NCI-H345 (cell line): ENCODE measurements at places on chromosomes 11 and 22.
A peak's percentile ranks its signal among the peaks of the same experiment; 100 is the strongest.

- DNase-seq, result no peak
Observed at GRCh38 chr11:86269645-86270044, 25.1 kb downstream of the EED start.

DNA sequence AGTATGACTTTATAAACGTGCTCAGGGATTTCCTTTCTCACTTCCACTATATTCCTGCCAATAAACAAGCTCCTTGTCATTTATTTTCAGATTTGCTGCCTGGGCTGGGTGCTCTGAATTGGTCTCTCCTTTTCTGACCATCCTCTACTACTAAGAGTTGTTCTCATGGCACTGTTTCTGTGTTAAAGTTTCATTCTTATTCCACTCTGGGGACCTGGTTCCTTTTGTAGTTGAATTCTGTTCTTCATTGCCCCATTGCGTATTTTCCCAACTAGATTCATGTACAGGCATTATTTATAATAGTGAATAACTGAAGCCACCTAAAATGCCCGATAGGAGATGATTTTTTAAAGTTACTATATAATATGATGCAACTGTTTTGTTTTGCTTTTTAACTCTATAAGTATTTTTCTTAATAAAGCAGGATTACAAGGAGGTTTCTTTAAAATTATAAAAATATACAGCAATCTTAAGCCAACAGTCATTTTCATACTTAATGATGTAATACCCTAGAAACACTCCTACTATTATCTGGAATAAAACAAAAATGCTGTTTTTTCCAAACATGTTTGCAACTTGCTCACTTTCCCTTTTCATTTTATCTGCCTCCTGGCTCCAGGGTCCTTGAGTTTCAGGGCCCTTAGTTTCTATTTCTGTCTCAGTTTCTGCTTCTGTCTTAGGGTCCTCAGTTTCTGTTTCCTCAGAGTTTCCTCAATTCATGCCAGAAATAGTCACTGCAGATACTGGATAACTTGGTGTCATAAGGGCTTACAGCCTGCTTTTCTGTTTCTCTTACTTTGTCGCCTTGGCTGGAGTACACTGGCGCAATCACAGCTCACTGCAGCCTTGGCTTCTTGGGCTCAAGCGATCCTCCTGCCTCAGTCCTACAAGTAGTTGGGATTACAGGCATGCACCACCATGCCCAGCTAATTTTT is 9.8 kb upstream of the FUT4 start:
- no peak for DNase-seq

- peak; percentile 69 for DNase-seq
Observed at GRCh38 chr11:86672007-86672621, at the start of gene ME3. Gene ME3 (minus strand): TSS chr11:86672616.

DNA sequence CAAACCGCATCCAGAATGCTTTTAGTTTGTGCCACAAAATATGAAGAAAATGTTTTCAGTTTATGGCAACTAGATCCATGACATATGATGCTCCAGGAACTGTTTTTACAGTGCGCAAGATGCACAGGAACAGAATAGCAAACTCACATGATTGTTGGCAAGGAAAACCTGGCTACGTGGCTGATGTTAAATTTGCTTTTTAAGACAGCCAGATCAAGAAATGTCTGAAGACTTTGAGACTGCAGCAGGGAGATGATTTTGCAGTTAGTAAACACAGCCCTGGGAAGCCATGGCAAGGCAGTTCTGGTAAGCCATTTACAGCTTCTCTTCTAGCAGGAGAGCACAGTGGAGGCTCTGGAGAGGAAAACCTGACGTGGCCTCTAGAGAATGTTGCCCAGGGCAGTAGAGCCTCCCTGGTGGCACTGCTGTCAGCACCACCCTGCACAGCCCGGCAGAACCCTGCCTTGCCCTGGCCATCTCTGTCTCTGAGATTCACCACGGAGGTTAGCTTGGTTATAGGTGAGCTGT is 69.8 kb upstream of the TNRC6B start:
- DNase-seq, result no peak

- DNase-seq, result no peak
Observed at GRCh38 chr22:46795845-46796565, 33.6 kb downstream of the TBC1D22A start.

DNA sequence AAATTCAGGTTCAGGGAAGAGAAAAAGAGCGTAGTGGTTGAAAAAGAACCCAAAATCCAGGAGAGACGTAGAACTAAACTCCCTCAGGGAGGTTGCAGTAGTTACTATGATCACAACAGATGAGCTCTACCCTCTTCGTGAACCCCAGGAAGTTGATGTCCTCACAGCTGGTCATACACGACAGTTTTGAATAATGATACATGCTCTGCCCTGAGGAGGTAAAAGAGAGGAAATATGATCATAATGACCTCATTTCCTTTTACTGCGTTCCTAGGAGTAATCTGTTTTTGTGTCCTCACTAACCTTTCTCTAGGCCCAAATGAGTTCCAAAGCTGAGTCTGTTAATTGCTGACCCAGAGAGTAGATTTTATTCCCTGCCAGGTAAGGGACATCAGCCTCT is 1.3 kb downstream of the PATE2 start:
- DNase-seq, result no peak

DNA sequence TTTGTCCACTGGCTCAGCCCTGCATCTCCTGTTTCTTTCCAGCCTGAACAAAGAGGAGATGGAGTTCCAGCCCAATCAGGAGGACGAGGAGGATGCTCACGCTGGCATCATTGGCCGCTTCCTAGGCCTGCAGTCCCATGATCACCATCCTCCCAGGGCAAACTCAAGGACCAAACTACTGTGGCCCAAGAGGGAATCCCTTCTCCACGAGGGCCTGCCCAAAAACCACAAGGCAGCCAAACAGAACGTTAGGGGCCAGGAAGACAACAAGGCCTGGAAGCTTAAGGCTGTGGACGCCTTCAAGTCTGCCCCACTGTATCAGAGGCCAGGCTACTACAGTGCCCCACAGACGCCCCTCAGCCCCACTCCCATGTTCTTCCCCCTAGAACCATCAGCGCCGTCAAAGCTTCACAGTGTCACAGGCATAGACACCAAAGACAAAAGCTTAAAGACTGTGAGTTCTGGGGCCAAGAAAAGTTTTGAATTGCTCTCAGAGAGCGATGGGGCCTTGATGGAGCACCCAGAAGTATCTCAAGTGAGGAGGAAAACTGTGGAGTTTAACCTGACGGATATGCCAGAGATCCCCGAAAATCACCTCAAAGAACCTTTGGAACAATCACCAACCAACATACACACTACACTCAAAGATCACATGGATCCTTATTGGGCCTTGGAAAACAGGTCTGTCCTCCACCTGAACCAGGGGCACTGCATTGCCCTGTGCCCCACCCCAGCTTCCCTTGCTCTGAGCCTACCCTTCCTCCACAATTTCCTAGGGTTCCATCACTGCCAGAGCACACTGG is 5.0 kb downstream of the FTH1 start:
- no peak for DNase-seq

DNA sequence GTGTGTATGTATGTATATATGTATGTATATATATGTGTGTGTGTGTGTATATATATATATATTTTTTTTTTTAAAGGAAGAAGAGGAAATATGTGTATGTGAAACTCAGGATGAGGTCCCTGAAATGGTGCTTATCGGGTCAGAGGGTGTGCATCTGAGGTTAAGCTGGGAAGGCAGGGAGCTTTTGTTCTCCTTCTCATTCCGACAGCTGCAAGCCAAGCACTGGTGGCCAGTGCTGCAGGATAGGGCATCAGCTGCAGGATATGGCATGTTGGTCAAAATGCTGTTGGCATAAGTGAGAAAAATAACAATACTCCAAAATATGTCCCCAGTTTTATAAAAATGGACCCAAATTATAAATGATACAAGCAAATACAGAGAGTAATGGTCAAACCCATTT is 7.4 kb downstream of the SNRPD3 start:
- DNase-seq, result no peak

DNA sequence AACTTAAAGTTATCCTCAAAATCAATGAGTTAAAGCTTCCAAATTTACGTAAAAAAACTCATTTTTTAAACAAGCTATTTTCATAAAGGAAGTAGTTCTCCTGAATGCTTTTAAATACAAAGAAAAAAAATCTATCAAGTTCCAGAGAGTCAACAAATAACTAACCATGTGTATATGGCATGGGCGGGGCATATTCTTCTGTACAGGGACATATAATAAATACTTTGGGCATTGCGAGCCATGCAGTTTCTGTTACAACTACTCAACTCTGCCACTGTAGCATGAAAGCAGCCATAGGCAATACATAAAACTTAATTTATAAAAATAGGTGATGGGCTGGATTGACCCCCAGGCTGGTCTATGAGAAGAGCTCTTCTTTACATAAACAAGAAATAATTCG is 57.8 kb downstream of the BTBD10 start:
- DNase-seq, result no peak

- no peak for DNase-seq
Observed at GRCh38 chr11:2266586-2267305, 3.6 kb downstream of the ASCL2 start.

DNA sequence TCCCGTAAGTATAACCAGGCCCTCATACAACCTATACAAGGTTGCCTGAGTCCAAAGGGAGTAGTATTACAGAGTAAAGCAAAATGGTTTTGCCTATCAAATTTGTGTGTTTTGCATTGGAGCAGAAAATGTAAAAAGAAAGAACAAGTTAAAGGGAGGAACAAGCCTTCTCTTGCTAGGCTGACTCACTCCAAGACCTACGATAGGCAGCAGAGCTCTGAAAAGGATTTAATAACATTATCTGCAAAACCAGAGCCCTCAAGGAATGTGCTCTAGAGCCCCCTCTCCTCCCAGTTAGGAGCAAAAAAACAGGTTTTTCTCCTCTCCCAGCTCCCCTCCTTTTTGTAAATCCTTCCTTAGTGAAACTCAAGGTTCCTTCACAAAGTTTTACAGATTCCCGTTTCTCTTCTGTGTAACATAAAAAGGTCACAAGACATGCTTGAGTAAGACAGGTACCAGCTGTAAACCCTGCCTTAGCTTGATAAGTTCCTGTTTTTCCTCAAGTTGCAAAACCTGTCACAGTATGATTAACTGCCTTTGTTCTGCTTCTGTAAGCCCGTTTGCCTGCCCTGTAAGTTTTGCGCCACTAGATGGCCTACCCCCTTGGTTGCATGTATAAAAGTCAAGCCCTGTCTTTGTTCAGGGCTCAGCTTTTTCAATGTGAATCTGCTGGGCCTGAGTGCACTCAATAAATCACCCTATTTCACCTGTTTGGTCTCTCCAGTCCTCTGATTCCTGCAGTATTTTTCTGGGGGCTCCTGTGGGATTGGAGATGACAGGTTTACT is 498.2 kb downstream of the KCNA4 start:
- no peak for DNase-seq

DNA sequence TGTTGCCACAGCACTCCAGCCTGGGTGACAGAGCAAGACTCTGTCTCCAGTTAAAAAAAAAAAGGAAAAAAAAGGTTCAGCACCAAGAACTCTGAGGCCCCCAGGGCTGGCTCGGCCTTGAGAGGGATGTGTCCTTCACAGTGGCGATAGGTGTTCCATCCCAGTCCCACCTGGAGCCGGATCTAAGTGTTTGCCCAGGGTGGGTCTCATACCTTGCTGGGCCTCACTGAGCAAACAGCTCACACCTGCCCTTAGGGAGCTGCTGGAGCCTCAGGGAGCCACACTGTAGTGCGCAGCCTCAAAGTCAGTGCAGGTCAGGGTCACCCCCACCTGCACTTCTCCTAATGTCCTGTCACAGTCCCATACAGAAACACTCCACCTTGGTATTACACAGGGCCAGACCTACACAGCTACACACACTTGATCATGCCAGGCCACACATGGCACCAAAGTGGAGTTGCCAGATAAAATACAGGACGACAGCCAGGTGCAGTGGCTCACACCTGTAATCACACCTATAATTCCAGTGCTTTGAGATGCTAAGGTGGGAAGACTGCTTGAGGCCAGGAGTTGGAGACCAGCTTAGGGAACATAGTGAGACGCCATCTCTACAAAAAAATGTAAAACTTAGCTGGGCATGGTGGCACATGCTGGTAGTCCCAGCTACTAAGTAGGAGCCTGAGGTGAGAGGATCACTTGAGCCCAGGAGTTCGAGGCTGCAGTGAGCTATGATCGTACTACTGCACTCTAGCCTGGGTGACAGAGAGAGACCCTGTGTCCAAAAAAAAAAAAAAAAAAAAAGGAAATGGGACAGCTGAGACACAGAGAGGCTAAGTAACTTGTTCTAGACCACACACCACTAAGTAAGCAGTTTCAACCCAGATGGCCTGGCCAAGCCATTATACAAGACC is 7.3 kb downstream of the STARD10 start:
- DNase-seq, result peak; percentile 90

GRCh38 chr11:106087815-106088435 is 10.5 kb downstream of the AASDHPPT start:
- DNase-seq, result peak; percentile 20

DNA sequence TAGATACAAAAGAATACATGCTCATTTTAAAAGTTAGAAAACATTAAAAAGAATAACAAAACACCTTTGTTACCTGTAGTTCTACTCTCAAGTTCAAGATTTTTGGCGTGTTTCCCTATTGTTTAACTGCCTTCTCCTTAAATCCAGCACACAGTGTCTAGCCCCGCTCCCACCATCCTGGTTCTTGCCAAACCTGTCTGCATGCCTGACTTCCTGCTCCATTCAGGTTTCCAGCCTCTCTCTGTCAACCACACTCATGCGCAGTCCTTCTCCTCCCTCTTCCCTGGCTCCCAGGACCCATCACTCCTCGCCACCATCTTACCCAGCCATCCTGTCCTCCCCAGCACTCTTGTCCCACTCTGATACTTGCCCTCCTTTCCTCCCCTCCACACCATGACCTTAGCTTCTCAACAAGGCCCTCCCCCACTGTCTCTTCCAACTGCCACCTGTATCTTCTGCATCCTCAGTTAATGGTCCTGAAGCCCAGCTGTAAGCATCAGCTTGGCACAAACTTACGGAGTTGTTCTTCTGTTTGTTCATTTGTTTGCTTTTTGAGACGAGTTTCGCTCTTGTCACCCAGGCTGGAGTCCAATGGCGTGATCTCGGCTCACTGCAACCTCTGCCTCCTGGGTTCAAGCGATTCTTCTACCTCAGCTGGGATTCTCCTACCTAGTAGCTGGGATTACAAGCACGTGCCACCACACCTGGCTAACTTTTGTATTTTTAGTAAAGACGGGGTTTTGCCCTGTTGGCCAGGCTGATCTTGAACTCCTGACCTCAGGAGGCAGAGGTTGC is 7.5 kb upstream of the MYH9 start:
- DNase-seq, result no peak

DNA sequence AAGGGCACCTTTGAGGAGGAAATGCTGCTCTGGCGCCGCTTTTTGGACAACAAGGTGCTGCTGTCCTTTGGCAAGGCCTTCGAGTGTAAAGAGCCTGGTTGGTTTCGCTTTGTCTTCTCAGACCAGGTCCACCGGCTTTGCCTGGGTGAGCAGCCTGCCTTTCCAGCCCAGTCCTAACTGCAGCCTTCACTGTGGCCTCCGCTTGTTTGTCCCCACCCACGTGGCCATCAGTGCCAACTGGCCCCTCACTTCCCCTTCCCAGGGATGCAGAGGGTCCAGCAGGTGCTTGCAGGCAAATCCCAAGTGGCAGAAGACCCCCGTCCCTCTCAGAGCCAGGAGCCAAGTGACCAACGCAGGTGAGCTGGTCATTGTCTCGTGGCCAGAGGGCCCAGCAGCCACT is 12.0 kb upstream of the EXT2 start:
- no peak for DNase-seq

- DNase-seq, result no peak
Observed at GRCh38 chr22:19750507-19751490, 9.8 kb upstream of the TBX1 start.

- peak; percentile 21 for DNase-seq
Observed at GRCh38 chr11:35487532-35488078, 37.8 kb downstream of the PAMR1 start.

- peak; percentile 54 for DNase-seq
Observed at GRCh38 chr11:122628810-122629555, 26.5 kb upstream of the UBASH3B start.
